Skin of body (tissue), 3 donors: ENCODE measurements at places on chromosomes 7 and 10. TPM values are rescaled to one million over a fixed set of nuclear protein-coding genes. Genes with fewer than 3 reads are reported as not detected.

TLL2 gene
- 0.20 TPM for total RNA-seq

ANLN gene
- total RNA-seq: 25.6 TPM

MSS51 gene
- total RNA-seq: 9.1 TPM

TRIL gene
- total RNA-seq: 21.8 TPM

BET1 gene
- total RNA-seq: 40.5 TPM
